ENCODE measurements at places on chromosomes 1 and 21.
A peak's percentile ranks its signal among the peaks of the same experiment; 100 is the strongest.

GRCh38 chr1:64875101-64875500 is 91.2 kb downstream of the JAK1 start:
- DNase-seq = no peak

- peak; percentile 22 for DNase-seq
Measured at GRCh38 chr21:41973427-41973831, 19.6 kb upstream of the C2CD2 start.

DNA sequence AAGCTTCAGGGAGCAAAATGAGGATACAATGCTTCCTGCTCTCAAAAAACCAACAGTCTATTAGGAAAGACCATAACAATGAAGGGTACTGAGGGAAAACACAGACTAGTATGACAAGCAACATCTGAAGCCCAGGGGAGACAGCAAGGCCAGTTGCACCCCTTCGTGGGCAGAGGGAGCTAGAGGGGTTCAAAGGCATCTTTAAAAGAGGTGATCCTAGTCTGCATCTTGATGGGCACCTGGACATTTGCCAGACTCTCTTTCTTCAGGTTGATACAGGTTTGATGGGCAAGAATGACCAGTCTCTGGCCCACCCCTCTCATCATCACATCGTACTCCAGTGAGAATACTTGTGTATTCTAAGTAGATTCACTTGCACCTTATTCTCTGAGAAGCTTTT is 177.7 kb downstream of the VAV3 start:
- DNase-seq = no peak

GRCh38 chr1:17309426-17310067 is 1.6 kb downstream of the PADI4 start:
- no peak for DNase-seq

- no peak for DNase-seq
Measured at GRCh38 chr1:14149431-14149830, 449.1 kb upstream of the KAZN start.

- DNase-seq = no peak
Measured at GRCh38 chr1:46532095-46532494, 19.4 kb downstream of the KNCN start.

DNA sequence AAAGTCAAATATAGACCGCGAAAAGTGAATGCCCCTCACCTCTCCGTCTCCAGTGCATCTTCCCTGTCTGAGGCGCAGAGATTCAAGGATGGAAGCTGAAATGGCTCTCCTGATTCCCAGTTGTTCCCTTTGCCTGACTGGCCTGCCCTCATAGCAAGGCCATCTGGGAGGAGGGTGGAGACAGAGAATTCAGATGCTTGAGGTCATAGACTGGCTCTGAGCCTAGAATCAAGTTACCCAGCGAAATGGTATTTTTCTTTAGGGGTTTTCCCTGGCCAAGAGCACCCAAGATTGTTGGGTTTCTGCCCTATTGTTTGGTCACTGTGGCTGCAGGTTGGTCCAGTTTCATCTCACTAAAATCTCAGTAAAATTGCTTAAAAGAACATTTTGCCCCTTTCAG is 7.2 kb downstream of the METTL13 start:
- DNase-seq = no peak

DNA sequence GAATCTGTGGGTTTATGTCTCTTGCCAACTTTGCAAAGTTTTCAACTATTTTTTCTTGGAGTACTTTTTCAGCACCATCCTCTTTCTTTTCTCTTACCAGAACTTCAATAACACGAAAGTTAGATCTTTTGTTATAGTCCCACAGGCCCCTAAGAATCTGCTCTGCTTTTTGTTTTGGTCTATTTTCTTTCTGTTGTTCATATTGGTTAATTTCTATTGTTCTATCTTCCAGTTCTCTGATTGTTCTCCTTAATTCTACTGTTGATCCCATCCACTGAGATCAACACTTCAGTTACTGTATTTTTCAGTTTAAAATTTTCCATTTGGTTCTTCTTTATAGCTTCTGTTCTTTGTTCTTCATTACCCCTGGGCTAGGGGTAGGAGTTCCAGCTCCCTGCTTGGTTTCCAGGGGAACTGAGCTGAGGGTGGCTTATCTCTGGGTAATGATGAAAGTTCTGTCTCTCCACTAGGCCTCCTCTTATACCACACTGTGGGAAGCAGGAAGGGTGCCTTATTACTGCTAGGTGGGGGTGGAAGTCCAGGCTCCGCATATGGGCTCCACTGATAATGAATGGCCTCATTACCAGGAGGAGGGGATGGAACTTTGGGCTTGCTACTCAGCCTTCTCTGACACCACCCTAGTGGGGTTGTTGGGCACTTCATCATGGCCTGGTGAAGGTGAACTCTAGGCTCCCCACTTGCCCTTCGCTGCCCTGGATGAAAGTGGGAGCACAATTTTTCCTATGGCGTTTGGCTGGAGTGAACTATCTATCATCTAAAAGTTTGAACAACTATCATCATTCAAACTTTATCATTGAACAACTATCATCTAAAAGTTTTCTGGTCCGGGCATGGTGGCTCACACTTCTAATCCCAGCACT is 39.3 kb downstream of the NAV1 start:
- no peak for DNase-seq

DNA sequence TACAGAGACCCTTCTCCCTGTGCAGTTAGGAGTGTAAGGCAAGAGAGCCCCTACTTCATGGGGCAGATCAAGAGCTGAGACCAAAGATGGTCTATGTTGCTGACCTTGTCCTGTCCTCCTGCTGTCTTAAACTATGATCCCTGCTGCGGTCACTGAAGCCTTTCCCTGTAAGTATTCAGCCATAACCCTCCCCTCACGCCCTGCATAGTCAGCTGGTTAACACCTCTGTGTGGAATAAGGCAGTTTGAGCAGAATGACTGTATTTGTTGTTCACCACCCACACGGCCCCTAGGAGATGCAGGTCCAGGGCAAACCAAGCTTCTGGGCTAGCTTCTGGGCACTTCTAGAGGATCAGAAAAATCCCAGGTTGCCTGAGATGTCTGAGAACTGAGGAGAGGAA is 356 bp downstream of the TSPAN1 start:
- no peak for DNase-seq

DNA sequence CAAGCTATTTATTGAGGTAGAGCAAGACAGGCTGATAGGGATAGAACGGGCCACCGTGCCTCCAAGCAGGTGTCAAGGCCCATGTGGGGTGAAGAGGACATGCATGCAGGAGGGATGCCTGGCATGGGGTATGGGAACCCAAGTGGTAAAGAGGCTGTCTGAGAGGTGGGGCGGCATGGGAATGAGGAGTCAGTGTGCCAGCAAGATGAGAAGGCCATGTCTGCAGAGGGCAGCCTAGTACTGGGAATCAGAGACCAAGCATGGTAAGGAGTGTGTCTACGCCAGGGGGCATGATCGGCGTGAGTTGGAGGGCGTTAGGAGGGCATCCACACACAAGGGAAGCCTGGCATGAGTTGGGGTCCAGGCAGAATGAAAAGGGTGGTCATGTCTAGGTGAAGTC is 303.7 kb upstream of the PLD5 start:
- no peak for DNase-seq

DNA sequence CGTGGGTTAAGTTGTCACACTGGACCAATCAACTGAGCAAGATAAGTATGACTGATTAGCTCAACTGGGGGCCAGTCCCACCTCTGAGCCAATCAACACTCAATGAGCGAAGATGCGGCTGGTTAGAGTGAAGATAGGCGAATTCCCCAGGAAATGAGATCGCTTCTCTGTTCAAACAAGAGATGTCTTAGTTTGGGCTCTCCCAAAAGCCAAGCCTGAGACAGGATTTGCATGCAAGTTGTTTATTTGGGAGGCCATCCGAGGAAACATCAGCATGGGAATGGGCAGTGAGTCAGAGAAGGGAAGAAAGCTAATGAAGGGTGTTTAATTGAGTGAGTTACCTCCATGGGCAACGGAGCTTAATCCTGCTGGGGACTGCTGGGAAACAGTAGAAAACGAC is 4.9 kb upstream of the GJB5 start:
- DNase-seq = no peak

DNA sequence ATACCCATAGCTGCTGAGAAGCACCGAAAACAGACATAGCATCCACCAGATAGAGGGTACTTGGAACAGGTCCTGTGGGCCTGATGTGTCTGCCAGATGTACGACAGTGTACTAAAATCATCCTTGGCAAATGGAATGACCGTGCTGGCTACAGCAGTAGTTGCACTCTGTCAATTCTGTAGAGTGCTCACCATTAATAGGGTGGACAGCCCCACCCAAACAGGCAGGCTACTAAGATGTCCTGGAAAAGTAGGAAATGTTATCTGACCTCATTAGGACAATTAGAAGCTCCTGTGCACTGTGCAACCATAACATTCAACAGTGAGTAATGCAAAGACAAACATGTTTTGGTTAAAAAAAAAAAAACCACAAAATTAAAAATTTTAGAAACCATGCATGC is 106.2 kb downstream of the PTPN14 start:
- DNase-seq = no peak

DNA sequence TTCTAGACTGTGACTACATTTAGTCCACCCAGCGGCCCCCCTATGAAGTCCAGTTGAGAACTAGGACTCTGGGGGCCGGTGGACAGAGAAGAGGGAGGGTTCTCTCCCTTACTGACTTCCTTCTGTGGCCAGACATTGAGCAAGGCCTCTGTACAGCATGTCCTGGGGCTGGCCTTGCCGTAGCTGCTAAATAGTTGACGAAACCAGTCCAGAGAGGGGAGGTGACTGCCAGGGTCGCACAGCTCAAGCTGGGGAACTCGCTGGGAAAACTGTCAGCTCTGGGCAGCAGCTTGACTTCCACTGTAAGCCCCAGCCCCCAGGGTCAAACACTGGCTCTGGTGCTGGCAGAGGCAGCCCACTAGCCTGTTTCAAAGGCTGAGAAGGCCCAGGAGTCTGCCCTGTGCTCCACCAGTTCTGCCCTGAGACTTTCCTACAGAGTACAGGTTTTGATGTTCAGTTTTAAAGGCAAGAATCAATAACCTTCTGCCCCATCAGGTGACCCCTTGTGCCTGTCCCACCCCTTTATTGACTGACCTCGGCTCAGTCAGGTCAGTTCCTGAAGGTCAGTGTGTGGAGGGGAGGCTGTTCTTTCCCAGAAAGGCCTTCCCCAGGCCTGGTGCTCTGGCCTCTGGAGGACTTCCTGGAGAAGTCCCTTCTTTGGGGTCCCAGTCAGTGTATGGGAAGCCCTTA is 14.1 kb downstream of the PCSK9 start:
- DNase-seq = no peak

DNA sequence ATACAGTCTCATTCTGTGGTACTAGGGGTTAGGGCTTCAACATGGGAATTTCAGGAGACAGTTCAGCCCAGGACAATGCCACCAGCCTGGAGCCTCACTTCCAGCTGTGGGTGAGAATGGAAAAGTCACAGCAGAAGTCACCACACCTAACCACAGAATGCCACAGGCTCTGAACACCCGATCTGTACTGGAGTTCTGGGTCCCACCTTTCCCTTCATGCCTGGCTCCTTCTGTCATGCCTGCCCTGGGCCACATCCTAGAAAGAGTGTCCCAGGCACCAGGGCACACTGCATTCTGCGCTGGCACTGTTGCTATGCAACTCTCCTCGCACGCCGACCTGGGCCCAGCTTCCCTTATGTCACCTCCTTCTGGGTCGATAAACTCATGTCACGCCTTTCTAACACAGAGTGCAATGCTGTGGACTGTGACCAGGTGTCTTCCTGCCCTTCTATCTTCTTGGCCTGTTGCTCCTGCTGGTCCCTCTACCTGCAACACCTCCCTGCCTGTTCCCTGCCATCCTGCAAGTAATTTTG is 21.2 kb downstream of the RCSD1 start:
- no peak for DNase-seq

DNA sequence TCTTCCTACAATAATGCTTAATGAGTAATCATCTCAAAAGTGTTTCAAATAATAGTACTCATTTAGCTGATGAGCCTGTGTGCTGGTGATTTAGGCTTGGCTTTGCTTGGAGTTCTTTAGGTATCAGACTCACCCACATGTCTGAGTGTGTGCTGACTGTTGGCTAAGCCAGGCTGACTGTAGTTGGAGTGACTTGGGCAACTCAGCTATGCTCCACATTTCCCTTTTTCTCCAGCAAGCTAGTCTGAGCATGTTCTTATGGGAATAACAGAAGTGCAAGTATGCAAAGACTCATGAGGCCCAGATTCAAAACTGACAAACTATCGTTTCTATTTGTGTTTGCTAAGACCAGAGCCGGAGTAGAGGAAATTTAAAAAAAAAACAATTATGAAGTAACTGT is 99.0 kb upstream of the ADGRL4 start:
- DNase-seq = no peak

GRCh38 chr1:10759413-10760200 is 36.8 kb downstream of the CASZ1 start:
- DNase-seq = no peak

DNA sequence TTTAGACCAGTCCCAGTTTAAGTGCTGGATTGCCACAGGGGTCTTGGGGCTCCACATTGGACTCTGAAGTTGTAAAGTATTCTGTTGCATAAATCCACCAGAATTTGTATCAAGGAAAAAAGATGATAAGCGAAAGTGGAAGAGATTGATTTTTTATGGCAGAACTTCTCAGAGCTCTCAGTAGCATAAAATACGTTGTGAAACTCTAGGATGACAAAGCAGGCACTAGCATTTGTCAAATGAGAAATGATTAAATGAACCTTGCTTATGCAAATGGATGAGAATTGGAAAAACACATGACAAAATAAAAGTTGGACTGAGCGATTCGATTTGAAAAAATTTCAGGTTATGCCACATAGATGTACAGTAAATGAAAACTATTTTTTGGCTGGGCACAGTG is 253.8 kb upstream of the RAB4A start:
- no peak for DNase-seq

GRCh38 chr1:67578397-67579020 is 106.5 kb upstream of the GADD45A start:
- DNase-seq = no peak

DNA sequence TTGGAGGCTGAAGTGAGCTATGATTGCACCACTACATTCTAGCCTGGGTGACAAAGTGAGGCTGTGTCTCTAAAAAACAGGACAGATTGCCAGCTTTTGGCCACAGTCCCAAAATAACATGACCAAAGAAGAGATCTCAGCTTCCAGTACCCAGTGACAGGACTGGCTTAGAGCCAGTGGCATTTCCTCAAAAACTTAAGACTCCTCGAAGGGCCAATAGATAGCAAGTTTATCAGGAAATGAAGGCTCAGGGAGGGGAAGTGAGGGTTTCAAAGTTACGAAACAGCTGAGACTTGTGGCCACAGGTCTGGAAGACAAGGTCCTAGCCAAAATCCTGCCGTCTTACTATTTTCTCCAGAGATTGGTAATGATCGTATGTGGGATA is 6.3 kb upstream of the TMEM39B start:
- no peak for DNase-seq

- no peak for DNase-seq
Measured at GRCh38 chr1:40059338-40059959, 18.9 kb downstream of the CAP1 start.

GRCh38 chr1:28032281-28032680 is 56.1 kb downstream of the EYA3 start:
- DNase-seq = no peak

- no peak for DNase-seq
Measured at GRCh38 chr1:179728271-179728670, 14.8 kb upstream of the FAM163A start.

All from D341Med (cell line).